ENCODE measurements at places on chromosomes 12 and 14.

- DNase-seq = no peak
Measured at GRCh38 chr12:9323144-9323681, 115.0 kb upstream of the PZP start.

- no peak for DNase-seq
Measured at GRCh38 chr14:72053651-72054050, 121.4 kb downstream of the RGS6 start.

GRCh38 chr12:168763-169525 lies 45.0 kb downstream of the SLC6A12 start:
- DNase-seq = no peak

DNA sequence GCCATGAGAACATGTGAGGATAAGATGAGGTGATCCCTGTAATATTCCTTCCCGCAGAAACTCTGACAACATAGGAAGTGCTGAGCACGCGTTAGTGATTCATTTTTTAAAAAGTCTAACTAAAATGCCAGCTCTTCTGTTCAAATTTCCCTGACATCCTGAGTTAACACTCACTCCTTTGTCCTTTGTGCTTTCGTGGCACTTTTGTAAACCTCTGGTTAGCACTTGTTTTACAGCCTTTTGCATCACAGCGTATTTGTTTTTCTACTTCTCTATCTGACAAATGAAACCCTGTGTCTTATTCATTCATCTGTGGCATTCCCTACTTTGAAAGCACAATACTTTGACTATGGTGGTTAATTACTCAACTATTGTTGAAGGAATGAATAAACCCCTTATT lies 313.6 kb downstream of the NUAK1 start:
- DNase-seq = no peak

GRCh38 chr12:3491938-3492792 lies 1.2 kb downstream of the PRMT8 start:
- peak; percentile 34 for DNase-seq

- peak; percentile 80 for DNase-seq
Measured at GRCh38 chr14:89284333-89285058, 132.5 kb downstream of the FOXN3 start.

- peak; percentile 16 for DNase-seq
Measured at GRCh38 chr12:60191676-60192359, 596.0 kb downstream of the SLC16A7 start.

DNA sequence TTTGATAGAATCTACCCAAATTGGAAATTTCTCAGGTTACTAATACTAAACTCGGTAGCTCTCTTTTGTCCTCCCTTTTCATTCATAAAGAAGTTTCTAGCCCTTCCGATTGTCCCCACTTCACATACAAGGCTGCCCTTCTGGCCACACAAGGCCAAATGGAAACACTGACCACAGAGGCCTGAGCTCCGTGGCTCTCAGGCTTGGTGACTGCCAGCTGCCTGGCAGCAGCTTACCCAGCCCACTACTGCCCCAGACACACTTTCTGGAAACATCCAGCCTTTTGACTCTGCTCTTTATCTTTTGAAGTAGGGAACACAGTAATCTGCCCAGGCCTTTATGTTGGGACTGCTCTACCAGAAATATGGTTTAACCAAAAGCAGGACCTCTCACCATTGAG lies 167.2 kb downstream of the GCH1 start:
- DNase-seq = no peak

GRCh38 chr14:39491134-39491571 lies 58.9 kb upstream of the FBXO33 start:
- DNase-seq = no peak

DNA sequence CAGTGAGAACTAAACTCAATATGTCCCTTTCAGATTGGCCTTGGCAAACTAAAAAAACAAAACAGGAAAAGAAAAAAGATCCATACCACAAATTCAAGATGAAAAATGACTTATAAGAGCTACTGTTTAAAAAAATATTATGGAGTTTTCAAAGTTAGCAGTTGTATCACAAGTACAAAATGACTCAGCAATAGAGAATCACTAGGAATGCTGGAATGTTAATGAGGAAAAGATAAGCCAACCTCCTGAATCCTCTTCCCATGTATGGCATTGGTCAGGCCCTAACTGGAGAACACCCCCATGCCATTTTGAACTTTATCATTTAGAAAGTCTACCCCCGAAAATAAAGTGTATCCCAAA lies 62.2 kb downstream of the PPP1R36 start:
- peak; percentile 31 for DNase-seq

DNA sequence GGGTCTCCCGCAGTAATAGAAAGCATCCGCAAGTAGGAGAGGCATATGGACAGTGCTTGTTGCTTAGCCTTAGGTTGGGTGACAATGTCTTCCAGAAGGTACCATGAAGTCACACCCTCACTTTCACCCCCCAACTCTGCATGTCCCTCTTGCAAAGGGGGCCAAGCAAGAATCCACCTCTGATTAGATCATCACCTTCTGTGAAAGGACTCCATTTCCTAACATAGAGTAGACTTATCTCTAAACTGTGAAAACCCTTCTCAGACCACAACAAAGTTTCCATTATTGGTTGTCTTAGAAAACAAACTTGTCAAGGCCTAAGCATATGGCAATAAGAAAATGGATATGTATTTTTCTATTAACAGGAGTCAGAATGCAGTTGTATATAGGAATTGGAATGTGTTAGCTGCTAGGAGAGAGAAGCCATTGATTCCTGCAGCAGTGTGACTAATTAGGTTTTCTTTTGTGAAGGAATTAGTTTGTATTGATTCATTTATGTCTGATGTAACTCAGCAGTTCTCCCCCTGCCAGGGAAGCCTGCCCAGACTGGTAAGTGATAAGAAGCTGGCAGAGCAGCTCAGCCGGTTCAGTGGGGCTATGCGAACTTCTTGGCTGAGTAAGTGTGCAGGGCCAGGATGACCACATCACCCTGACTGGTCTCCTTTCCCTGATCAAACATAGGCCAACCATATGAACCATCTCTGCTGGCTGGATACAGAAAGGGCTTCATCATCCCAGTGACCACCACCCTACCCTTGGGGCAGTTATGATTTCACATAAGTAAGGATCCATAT lies 107.3 kb upstream of the CCDC196 start:
- DNase-seq = no peak

- DNase-seq = peak; percentile 44
Measured at GRCh38 chr14:74474376-74474775, 18.7 kb downstream of the NPC2 start.

DNA sequence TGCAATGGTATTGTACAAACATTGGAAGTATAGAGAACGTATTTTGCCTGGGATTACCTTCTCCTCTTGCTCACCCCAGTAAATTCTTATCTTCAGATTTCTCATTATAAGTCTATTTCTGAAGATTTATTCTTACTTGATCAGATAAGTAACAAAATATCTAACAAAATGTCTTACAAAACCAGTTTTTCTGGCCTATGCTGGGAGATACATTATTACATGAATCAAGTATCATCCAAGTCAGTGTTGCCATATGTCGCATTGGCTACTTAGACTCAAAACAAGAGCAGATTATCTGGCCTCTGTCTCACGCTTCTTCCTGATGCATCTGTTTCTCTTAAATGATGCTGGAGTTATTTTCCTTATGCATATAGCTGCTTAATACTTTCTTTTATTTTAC lies 408.5 kb downstream of the CCER1 start:
- no peak for DNase-seq

- DNase-seq = no peak
Measured at GRCh38 chr14:74863274-74863673, 12.7 kb downstream of the PROX2 start.

DNA sequence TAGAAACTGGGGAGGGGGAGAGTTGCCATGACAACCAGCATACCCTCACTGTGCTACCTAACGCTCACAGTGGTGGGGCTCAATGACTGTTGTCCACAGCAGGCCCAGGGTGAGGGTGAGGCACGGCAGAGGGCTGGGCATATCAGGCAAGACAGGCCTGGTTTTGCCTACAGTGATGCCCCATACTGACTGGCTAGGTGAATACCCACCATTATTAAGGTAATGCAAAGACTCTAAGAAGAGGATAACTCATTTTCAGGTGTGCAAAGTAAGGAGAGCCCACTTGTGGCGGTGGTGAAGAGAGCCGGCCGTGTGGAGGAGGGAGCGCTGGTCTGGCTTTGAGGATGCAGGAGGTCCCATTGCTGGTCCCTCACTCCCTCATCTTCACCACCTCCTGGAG lies 422.3 kb downstream of the FUT8 start:
- no peak for DNase-seq

DNA sequence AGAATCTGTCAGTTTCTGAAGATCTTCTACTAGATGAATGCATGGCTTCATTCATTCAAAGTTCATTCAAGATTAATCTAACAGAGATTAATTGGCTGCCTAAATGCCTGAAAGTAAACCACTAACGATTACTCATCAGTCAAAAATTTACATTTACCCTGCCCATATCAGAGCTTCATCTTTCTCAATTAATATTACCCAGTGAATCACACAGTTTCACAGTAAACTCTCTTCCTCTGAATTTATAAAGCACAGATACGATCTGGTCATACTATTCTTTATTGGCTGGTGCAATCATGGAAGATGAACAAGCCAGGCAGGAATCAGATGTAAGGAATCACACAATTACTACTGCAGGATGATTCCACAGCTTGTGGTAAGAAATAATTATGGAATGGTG lies 377.7 kb downstream of the SLC16A7 start:
- peak; percentile 34 for DNase-seq

DNA sequence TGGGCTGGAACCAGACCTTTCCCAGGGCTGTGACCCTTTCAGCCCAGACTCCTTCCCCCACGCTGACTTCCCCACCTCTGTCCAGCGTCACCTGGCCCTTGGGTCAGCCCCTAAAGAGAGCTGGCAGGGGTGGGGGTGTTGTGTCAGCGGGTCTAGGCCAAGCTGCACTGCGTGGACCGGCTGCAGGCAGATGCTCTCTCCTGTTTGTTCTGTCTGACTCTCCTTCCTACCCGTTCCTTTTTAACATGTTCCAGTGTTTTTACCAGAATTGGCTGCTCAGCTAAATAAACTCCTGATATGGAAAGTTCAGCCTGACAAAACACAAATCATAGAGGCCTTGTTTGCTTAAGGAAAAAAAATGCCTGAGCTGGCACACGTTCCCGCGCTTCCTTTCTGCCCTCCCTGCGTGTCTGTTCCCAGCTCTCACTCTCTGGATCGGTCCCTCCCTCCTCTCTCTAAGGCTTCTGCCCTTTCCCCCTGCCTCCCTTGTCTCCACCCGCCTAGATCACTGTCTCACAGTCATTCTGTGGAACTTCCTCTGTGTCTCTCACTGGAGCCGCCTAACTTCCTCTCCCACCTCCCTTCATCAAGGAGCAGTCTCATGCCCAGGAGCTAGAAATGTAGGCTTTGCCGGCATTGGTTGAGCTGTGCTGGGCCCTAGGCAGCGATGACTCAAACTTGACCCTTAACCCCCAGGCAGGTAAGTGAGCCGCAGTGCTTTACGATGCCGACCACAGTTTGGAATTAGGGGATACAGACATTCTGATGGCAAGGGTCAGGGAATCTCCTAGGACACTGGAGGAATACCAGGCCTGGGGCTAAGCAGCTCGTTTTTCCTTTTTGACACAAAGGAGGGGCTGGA lies 15.5 kb upstream of the MLXIP start:
- DNase-seq = peak; percentile 59

GRCh38 chr12:124018539-124018938 lies 45.5 kb downstream of the ZNF664 start:
- DNase-seq = peak; percentile 38

GRCh38 chr12:39272871-39273655 lies 169.9 kb downstream of the KIF21A start:
- DNase-seq = peak; percentile 16

GRCh38 chr14:29558516-29558915 lies 369.1 kb downstream of the PRKD1 start:
- DNase-seq = peak; percentile 84

GRCh38 chr12:63353559-63353958 lies 202.6 kb upstream of the AVPR1A start:
- no peak for DNase-seq

DNA sequence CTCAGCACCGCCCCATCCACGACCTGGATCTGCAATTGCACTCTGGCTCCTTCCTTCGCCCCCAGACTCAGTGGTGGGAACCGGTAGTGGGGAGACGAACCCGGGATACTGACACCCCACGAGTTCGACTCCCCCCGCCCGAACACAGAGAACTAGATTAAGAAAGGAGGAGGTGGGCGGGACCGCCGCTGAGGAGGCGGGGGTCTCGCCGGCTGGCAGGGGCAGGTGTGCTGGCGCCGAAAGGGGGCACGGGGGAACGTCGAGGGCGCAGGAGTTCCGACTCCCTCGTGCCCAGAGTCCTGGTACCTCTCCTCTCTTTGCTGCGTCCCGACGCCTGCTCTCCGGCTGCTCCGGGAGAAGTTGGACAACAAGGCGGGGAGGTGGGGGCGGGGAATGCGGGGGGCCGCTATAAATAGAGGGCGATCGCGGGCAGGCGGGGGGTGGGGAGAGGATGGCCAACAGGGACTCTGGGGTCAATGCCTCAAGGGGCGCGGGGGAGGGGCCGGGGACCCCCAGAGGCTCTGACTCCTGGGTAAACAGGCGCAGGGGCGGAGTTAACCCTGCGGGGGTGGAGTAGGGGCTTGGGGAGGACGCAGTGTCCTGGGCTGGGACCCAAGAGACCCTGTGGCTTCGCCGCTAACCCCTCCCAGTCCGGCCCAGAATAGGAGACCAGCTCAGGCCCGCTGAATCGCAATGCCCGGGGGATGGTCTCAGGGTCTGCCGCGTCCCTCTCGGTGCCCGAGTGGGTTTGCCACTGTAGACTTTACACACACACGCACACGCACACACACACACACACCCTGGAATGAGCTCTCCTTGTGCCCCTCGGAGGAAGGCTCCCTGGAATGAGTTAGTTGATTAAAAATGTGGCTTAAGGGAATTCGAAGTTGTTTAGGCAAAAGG lies 761 bp upstream of the NDRG2 start:
- DNase-seq = no peak

- DNase-seq = no peak
Measured at GRCh38 chr12:97561619-97562290, 99.2 kb downstream of the RMST start.

DNA sequence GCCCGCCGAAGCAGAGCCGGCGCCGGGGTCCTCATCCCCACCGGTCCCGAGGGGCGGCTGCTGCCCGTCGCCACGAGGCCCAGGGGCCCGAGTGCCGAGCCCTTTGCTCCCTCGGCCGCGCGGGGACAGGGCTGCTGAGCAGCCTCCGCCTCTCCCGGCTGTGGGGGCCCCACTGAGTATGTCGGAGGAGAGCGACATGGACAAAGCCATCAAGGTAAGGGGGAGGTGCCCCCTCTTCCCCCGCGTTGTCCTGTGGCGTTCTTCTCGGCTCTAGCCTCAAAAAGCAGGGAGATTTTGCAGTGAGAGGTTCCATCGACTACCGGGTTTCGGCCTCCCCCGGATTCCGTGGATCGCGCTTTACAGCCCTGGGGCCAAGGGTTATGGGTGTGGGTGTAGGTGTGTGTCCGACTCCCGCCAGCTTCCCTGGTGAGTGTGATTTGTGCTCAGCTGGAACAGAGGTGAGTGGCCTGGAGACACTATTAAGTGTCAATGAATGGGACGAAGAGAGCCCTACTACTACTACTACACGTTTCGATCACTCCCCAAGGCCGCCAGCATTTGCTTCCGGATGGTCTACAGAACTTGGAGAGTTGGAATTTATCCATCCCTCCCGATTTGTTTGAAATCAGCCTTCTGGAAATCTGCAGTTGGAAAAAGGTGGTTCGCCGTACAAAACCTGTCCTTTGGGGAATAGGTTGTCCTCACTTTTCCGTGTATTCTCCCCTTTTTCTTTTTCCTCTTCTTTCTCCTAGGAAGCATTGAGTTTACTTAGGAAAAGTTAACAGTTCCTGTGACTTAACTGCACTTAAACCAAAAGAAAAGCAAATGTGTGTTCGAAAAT lies 748 bp downstream of the MAPKAPK5 start:
- no peak for DNase-seq

Measured in fibroblast of gingiva (primary cell).